ENCODE measurements at places on chromosomes 1 and 21.

DNA sequence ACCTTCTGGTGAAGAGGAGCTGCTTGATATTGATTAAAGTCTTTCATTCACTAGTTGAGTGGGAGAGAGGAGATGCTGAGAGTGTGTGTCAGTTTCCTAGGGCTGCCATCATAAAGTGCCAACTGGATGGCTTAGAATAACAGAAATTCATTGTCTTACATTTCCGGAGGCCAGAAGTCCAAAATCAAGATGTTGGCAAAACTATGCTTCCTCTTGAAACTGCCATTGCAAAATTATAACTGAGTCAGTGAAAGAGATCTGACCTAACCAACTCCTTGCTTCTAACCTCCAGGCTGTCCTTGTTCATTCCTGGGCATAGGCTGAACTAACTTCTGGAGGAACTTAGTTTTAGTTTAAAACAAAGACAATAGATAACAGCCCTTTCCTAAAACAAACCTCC lies 47.1 kb downstream of the PTGS2 start:
- no peak for DNase-seq

- DNase-seq, result no peak
These were observed 146.7 kb downstream of the TRABD2B start for GRCh38 chr1:47850451-47850850.

DNA sequence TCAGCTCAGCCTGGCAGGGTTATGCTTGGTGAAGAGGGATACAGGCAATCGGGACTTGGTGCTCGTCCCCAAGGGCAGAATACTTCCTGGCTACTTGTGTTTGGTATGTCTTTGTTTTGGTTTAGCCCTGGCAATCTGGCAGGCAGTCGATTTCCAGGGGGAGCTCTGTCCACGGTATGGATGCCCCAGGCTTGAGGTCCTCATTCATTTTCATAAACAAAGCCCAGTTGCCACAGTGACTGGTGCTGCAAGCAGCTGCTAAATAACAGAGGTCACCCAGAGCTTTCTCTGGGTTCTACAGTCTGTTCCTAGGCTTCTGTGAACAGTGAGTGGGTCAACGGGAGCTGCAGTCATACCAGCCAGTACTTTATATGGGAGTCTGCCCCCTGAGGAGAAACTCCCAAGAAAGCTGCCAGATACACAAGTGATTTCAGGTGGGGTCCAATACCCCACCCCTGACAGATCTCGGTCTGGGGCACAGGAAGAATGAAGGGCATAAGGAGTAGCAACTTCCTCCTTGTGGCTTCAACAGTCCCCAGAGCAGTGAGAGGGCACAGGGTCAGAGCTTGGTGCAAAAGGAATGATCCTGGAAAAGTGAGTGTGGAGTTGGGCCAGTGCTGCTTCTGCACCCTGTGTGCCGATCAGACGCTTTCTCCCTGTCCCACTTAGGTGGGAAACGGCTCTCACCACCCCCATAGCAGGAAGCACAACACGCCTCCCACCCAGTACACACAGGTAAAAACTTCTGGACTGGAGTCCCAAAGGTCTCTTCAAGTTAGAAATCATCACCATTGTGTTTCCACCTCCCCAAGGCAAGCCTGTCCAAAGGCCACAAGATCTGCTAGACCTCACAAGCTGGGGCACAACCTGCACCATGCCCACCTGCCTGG lies 55.5 kb downstream of the TGFBR3 start:
- peak; percentile 73 for DNase-seq

- DNase-seq, result peak; percentile 69
These were observed 221.9 kb downstream of the TNR start for GRCh38 chr1:175521249-175522040.

GRCh38 chr1:216958569-216958968 lies 235.3 kb upstream of the ESRRG start:
- DNase-seq, result no peak

- DNase-seq, result no peak
These were observed 879 bp downstream of the CPTP start for GRCh38 chr1:1325288-1326074.
